ENCODE measurements at places on chromosomes 6 and 20. TPM values are rescaled to one million over a fixed set of nuclear protein-coding genes. Genes with fewer than 3 reads are reported as not detected.

Gene ADGB
- total RNA-seq: not detected

Gene OR2B2
- total RNA-seq: not detected

Gene CST5
- not detected for total RNA-seq

Gene FOXS1
- 15.7 TPM for total RNA-seq

Gene FNDC11
- total RNA-seq: 0.12 TPM

Gene RFX6
- not detected for total RNA-seq

Gene PXDC1
- 49.0 TPM for total RNA-seq

Gene DAAM2
- total RNA-seq: 13.6 TPM

Gene FLOT1
- total RNA-seq: 138 TPM
